Stomach (tissue), 19 donors: ENCODE measurements at places on chromosomes 3 and 15. TPM values are rescaled to one million over a fixed set of nuclear protein-coding genes. Genes with fewer than 3 reads are reported as not detected.

GRCh38 chr3:116331380-116331779 is 113.9 kb downstream of the LSAMP start:
- DNase-seq: no peak

- no peak for DNase-seq
These were observed 9.1 kb upstream of the PARP14 start for GRCh38 chr3:122671553-122671952.

DNA sequence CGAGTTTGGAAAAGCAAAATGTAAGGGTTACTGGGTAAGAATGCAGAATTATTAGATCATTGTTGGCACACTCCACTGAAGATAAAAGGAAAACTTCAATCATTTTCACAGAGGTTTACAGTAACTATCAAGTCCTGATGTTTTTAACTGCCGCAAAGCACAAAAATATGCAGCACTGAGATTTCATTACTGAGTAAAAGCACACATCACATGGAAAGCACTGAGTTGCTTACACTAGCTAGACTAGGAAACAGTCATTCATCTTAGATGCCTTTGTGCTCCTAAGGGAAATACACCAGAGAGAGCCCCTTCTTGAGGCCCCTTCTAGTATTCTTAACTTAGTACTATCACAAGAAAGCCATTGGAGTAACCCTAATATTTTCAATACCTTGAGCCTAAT is 11.8 kb upstream of the P2RY1 start:
- DNase-seq: peak; percentile 54

The KCNMB3 gene
- 1.4 TPM for polyA plus RNA-seq

DNA sequence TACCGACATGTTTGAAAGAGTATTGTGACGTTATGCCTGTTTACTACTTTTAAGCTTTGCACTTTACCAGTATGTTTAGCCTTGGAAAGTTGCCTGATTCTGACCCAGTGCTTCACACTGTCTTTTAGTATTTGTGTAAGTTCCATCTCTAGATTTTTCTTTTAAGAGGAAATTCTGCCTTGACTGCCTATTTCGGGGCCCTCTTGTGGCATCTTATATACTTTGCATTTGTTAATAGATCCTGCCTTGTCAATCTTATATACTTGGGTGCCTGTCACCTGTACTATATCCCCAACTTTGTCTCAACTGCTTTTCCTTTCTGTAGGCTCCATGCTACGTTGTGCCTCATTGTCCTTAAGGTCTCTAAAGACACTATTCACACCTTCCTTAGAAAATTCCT is 244.6 kb downstream of the STXBP5L start:
- DNase-seq: peak; percentile 8

The GOLGA6L4 gene
- polyA plus RNA-seq: 1.8 TPM

DNA sequence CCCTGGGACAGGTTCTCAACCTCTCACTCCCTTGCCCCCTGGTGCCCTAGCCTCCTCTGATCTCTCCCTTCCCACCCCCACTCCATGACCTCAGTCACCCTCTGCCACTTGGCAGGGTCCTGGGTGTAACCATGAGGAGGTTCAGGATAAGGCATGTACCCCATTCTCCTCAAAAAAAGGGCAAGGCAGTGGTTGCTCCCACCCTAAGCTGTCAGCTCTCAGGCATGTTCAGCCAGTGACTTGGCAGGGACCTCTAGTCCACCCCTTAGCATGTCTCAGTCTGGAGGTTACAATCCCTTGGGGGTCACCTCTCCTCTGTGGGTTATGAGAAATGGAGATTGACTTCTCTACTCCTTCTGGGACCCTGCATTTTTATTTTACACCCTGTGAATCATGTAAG is 11.0 kb upstream of the BOC start:
- no peak for DNase-seq

The LDHAL6B gene
- not detected for polyA plus RNA-seq

GRCh38 chr15:44712346-44713005 is 1.2 kb downstream of the B2M start:
- peak; percentile 94 for DNase-seq

DNA sequence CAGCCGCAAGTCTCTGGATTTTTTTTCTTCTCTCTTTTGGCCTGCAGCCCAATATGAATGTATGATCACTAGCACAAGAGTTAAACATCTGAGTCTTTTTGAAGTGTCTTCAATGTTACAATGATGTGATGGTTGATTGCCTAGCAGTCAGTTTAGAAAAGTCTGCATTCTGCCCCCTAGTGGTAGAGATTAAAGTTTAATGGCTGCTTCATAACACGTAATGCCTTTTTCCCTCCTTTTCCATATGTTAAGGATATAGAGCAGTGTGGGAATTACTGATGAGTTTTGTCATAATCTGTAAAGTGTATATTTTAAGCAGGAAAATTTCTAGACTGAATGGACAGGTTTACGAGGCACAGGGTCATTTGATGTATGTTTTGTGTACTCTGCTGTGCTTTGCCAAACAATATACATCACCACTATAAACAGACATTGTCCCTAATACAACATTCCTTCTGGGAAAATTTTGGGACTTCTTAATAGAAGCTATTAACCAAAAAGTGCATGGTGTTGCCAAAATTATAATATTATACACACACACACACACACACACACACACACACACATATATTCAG is 1038.5 kb upstream of the NR2F2 start:
- DNase-seq: peak; percentile 63

The GRIP2 gene
- 2.7 TPM for polyA plus RNA-seq

The TGM5 gene
- polyA plus RNA-seq: 1.5 TPM

- no peak for DNase-seq
These were observed 124.4 kb upstream of the FOXB1 start for GRCh38 chr15:59879506-59880265.

The ALS2CL gene
- 5.3 TPM for polyA plus RNA-seq

DNA sequence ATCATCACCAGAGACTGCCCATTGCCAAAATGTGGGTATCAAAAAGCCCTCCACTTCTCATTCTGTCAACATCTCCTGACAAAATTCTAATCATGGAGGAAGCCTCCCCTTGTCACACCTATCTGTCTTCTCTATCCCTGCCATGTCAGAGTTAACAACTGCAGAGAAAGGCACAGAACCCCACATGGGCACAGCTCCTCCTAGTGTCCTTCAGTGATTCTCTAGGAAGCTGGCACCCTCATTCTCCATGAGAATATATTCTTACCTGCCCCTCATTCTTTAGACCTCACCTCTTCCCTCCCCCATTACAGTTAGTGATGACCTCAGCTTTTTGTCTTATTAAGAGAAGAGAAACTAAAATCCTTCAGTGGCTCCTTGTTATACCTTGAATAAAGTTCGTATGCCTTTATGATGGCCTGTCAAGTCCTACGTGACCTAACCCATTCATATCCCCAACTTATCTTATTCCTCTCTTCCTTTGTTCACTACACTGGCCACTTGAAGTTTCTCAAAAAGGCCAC is 44.6 kb downstream of the NME9 start:
- DNase-seq: no peak

The CEP97 gene
- polyA plus RNA-seq: 0.31 TPM

The CCDC54 gene
- polyA plus RNA-seq: not detected

GRCh38 chr3:148957586-148957985 is 33.8 kb upstream of the GYG1 start:
- DNase-seq: no peak

The UPK1B gene
- 0.46 TPM for polyA plus RNA-seq

The CCDC39 gene
- not detected for polyA plus RNA-seq

DNA sequence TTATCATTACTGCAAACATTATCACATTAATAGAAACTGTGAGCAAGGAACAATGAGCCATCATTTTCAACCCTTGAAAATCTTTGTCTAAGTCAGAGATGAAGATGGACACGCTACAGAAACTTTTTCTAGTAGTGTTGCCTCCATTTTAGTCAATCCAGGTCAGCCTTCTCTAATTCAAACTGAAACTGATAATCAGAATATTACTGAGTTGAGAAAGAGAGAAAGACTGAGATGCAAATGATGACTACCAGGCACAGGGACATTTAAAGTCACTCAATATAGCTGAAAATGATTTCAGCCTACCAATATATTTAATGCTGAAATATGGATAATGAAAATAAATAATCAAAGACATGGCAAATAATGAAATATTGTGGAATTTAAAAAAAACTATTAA is 261.4 kb downstream of the GBE1 start:
- DNase-seq: no peak

The NANOGP8 gene
- polyA plus RNA-seq: not detected

- peak; percentile 67 for DNase-seq
These were observed 283.1 kb downstream of the FGF12 start for GRCh38 chr3:192444096-192444790.

The GOLGA6L7 gene
- not detected for polyA plus RNA-seq

DNA sequence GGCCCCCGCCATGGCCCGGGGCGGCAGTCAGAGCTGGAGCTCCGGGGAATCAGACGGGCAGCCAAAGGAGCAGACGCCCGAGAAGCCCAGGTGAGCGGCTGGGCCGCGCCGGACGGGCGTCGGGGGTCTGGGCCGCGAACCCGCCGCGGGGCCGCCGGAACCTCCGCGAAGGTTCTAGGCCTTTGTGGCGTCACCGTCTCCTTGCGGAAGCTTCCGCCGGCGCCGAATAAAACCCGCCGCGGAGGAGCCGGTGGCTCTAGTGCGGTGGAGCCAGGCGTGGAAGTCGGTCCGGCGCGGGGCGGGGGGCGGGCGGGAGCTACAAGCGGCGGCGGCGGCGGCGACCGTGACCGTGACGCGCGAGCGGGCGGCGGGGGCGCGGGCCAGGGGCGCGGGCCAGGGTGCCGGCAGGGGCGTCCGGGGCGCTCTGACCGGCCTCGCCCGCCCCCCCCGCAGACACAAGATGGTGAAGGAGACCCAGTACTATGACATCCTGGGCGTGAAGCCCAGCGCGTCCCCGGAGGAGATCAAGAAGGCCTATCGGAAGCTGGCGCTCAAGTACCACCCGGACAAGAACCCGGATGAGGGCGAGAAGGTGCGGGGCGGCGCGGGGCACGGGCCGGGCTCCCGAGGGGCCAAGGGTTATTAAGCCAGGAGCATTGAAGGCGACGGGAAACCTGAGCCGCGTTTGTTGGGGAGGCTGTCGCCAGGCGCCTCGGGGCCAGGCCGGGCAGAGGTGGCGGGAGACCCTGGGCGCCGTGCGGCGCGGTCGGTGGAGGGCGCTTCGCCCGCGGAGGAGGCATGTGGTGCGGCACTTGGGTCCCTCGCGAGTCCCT is at the start of gene DNAJA4:
TSS of gene DNAJA4 (plus strand) at position 259 of the 833 bp plus-strand sequence. CDS start at position 461, 202 bp downstream.
- peak; percentile 64 for DNase-seq

The RTP4 gene
- 13.6 TPM for polyA plus RNA-seq

The CADPS gene
- 4.1 TPM for polyA plus RNA-seq

DNA sequence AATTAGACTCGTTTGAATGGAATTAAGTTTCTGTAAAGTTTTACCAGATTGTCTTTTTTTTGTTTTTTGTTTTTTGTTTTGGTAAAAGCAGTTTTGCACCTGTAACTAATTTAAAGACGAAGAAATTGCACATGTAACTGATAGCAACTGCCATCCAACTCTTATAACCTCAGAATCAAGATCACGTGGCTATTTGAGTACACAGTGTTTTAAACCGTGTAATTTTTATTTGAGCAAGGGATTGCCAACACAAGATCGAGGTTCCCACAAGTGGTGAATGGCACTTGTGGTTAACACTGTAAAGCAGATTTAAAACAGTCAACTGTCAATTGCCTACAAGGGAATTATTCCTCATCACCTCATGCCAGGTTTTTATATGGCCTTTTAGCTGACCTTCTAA is 67.3 kb downstream of the PPARG start:
- no peak for DNase-seq

GRCh38 chr15:61780278-61780980 is 279.8 kb downstream of the VPS13C start:
- no peak for DNase-seq

DNA sequence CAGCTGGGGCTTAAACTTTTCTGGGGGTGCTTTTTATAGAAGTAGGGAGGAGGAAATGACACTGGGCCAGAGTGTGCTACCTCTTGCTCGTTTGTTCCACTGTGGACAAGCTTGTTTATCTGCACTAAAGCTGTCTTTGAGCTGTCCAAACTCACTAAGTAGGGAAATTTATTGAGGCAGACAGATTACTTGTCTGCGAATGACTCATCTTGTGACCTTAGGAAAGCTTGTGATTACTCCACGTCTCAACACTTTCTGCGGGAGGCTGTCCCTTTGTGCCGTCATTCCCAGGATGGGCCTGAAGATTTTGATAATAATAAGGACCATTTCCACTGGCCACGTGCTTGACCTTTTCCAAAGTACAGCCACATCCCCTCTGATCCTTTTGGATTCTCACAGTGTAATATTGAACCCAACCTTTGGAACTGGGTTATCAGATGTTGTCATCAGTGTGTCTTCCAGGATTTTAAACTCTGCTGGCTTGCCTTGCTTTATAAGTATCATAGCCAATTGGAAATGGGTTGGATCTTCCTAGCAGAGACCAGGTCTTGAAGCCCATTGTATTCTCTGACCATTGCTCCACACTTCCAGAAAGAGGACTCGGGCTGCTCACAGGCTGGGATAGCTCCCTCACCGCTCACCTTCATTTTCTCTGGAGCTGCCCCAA is 84.7 kb downstream of the AGBL1 start:
- DNase-seq: peak; percentile 13

GRCh38 chr3:31440878-31441277 is 91.8 kb upstream of the STT3B start:
- no peak for DNase-seq

DNA sequence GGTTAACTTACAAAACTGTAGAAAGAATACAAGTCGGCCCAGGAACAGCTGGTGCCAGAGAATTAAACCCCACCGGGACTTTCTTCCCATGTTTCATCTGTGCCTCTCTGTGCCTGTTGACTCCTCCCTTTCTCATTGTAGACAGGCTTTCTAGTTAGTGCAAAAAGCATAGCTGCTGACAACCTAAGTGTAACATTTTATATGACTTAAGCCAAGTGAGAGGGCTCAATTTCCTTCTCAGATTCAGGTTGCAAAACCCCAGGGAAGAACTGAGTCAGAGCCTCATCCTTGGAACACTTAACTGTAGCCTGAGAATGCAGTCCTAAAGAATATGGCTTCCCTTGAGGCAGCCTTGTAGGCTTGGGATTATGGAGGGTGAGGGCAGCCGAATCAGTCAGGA is 302.5 kb upstream of the AZI2 start:
- no peak for DNase-seq

The SLCO2A1 gene
- polyA plus RNA-seq: 3.2 TPM

The DZIP1L gene
- 2.7 TPM for polyA plus RNA-seq

The MKRN2OS gene
- 11.0 TPM for polyA plus RNA-seq

The ARF4 gene
- 159 TPM for polyA plus RNA-seq

The TRIM71 gene
- 0.15 TPM for polyA plus RNA-seq

GRCh38 chr3:102790747-102791325 is 356.0 kb downstream of the ZPLD1 start:
- DNase-seq: no peak

The TTC21A gene
- polyA plus RNA-seq: 5.1 TPM

GRCh38 chr3:25513642-25514266 is 85.7 kb downstream of the RARB start:
- DNase-seq: no peak

- DNase-seq: no peak
These were observed 202.5 kb upstream of the UBE3A start for GRCh38 chr15:25641361-25641760.

GRCh38 chr3:188943591-188943990 is 228.2 kb upstream of the TPRG1 start:
- no peak for DNase-seq
